Frontal cortex (tissue), 4 donors: ENCODE measurements at places on chromosomes 7 and 10.

- DNase-seq = peak; percentile 55
Observed at GRCh38 chr7:5704534-5704922, 76.9 kb downstream of the RNF216 start.

GRCh38 chr10:131145756-131146155 lies 165.8 kb downstream of the TCERG1L start:
- DNase-seq = no peak

DNA sequence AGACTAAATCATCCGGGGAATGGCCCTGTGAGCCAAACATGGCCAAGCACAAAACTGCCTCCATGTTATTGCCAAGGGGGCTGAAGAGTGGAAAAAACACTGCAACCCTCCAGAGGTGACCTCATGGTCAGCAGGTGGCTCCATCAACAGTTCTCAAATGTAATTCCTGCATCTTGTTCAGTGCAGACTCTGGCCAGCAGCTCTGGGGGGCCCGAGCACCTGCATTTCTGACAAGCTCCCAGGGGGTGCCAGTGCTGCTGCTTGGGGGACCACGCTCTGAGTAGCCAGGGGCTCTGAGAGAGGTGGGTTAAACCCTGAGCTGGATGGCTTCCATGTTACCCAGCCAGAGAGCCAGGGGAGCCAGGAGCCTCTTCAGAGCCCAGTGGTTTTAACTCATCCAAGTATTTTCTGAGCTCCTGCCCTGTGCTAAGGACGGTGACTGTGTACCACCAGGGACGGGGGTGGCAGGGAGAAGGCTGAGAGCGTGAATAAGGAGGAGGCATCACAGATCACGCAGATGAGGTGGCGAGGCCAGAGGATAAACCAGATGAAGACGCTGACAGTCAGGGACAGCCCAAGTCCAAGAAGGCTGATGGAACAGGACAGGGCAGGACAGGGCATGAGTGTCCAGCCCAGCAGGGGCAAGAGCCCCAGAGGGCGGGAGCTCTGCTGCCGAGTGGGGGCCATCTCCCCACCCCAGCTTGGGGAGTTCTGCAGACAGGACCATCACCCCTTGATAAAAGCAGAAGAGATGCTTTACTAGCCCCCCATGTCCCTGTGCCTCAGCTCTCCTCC lies 52.9 kb downstream of the CLEC2L start:
- no peak for DNase-seq

GRCh38 chr7:153103202-153103601 lies 343.6 kb downstream of the ACTR3B start:
- no peak for DNase-seq

DNA sequence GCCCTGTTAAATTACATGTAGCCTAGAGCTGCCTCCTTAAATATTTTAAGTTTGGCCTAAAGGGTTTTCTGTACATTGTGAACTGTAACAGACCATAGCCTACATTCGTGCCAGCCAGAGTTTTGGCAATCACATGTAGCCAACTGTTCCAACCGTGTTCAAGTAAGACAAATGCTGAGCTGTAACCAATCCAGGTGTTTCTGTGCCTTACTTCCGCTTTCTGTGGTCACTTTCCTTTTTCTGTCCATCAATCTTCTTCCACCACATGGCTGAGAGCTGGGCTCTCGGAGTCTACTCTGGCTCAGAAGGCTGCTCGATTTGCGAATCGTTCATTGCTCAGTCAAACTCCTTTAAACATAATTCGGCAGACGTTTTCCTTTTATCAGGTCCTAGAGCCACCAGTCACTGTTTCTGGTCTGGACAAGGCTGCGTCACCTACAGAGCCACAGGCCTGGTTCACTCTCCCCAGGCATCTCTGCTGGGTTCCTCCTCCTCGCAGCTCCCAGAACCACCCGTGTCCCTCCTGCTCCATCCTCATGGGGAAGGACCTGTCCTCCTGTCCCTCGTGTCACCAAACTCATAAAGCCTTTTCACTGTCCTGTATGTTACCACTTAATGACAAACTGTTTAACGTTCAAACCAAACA lies 158.0 kb upstream of the RHEB start:
- no peak for DNase-seq

DNA sequence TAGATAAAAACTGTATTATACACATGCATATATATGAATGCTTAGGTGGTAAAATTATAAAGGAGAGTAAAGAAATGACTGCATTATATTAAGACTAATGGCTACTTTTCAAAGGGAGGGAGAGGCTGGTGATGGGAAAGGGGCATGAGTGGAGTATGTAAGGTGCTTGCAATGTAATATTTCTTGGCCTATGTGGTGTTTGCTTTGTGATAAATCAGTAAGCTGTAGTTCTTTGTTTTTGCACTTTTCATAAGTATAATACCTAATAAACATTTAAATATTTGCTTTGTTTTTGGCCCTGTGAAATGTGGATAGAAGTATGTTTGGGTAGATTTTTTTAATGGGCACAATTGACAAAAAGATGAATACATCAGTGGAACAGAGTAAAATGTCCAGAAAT lies 25.9 kb downstream of the AGBL3 start:
- no peak for DNase-seq

- DNase-seq = no peak
Observed at GRCh38 chr7:69833964-69834363, 235.7 kb downstream of the AUTS2 start.

DNA sequence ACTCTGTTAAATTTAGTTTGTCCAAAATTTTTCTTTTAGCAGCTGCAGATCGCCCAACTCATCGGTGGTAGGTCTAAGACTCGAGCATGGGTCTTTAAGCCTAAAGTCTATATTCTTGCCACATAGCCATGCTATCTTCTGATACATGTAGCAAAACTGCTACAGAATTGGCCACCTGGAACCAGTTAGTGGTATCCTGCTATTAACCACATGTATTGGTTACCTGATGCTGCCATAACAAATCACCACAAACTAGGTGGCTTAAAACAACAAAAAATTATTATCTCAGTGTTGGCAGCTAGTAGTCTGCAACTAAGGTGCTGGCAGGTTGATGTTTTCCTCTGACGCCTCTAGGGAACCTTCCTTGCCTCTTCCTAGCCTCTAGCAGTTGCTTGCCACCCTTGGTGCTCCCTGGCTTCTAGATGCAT lies 96.7 kb upstream of the PIK3CG start:
- no peak for DNase-seq

DNA sequence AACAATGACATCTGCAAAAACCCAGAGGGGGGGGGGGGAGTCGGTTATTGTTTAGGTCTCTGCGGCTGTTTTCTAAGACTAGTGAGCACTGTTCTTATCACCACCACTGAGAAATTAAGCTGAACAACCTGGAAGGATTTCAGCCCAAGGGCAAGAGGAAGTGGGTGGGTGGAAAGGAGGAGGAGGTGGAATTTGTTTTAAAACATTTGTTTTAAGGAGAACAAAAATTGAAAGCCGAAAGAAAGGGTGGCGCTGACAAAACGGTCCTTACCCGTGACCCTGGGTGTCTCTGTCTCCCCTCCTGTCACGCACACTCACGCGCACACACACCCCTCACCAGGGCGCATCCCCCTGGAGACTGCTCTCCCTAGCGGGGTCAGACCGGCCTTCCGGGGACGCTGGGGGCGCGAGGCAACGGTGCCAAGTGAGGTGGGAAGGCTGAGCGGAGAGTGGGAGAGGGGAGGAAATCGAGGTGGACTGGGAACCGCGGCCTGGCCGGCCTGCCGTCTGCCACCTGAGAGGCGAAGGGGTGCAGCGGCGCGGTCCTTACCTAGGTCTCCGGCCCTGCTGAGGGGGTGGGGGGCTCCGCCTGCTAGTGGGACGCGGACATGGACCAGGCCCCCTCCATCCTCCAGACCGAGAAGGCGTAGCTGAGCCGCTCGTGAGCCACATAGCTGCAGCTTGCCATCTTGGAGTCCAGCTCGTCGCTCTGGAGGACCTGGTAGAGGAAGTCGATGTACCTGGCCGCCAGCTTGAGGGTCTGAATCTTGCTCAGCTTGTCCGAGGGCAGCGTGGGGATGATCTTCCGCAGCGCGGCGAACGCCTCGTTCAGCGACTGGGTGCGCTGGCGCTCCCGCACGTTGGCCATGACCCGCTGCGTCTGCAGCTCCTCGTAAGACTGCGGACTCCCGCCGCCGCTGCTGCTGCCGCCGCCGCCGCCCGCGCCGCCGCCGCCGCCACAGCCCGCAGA lies 1.0 kb downstream of the TWIST1 start:
- DNase-seq = peak; percentile 46

- no peak for DNase-seq
Observed at GRCh38 chr10:132593389-132593788, 55.8 kb downstream of the INPP5A start.

GRCh38 chr7:129828989-129829736 lies 123.6 kb downstream of the UBE2H start:
- DNase-seq = no peak

DNA sequence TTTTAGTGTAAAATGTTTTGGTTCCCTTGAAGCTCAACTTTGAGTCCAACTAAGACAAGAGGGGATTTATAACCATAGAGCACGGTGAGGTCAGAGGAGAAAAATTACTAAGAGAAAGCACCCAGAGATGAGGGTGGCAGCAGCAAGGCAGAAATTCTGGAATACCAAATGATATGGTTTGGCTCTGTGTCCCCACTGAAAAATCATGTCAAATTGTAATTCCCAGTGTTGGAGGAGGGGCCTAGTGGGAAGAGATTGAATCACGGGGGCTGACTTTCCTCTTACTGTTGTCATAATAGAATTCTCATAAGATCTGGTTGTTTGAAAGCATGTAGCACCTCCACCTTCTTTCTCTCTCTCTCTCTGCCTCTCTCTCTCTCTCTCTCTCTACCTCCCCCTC lies 19.4 kb upstream of the AKR1C1 start:
- no peak for DNase-seq

DNA sequence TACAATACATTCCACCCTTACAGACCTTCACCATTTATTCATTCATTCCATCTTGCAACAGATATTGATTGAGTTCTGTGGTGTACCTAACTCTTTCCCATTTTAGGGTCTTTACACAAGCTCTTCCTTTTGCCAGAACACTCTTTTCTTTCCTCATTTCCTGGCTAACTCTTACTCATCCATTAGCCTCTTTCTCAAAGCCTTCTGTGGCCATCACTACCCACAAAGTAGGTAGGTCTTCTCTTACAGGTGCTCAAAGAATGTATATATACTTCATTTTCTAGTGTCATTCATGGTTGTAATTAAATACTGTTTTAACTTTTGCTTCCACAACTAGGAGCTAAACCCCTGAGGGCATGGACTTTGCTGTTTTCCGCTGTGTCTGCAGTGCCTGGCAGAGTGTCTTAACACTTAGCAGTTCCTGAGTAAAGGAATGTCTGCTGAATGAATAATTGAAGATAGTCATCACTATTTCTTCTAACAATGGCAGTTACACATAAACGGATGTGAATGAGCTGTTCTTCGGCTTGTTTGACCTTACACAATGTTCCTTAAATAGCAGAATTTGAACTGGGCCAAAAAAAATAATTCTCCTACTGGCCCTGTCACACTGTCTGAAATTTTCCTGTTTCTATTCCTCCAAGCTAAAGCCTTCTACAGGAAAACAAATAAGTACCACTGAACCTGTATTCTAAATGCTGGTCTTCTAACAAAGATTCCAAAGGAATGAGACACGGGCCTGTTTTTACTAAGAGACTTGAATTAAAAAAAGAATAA lies 15.1 kb downstream of the BCAP29 start:
- no peak for DNase-seq

GRCh38 chr7:130904031-130904757 lies 170.2 kb upstream of the KLF14 start:
- DNase-seq = no peak

DNA sequence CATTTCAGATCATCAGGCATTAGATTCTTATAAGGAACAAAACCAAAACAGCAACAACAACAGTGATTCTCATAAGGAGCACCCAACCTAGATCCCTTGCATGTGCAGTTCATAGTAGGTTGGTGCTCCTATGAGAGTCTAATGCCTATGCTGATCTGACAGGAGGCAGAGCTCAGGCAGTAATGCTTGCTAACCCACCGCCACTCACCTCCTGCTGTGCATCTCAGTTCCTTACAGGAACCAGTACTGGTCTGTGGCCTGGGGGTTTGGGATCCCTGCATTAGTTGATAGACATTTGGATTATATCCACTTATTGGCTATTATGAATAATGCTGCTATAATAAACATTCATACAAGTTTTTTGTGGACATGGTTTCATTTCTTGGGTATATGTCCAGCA lies 14.0 kb downstream of the MKLN1 start:
- DNase-seq = no peak

- peak; percentile 6 for DNase-seq
Observed at GRCh38 chr7:149879766-149880637, 6.2 kb downstream of the ATP6V0E2 start.

DNA sequence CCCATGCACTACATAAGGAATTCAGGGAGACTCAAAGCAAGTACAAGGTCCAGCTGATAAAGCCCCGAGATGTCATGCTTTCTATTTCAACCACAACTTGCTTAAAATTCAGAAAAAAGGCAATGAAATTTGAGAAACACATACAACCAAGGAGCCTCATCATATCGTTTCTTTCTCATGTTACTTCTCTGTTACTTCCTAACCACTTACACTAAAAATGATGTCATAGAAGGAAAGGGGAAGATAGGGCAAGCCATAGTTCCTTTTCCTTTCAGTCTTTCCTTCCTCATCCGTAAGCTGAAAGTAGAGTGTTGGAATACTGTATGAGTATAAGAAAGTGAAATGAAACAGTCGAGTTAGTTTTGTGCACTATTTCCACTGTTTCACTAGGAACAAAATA lies 27.9 kb upstream of the CDK14 start:
- DNase-seq = no peak

DNA sequence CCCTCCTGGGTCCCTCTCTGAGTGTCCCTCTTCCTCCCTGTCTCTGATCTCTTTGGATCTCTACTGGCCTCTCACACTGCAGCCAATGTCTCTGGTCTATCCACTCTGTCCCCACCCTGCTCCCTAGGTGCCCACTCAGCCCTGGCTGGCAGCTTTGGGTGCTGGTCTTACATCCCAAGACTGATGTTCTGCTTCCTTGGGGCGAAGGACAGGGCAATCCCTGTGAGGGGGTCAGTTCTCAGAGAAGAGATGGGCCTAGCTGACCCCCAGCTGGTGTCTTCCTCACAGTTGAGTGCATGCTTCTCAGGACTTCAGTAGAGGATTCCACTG lies 51.7 kb upstream of the CAMK2B start:
- no peak for DNase-seq

- no peak for DNase-seq
Observed at GRCh38 chr7:120825576-120825975, 32.4 kb downstream of the TSPAN12 start.

DNA sequence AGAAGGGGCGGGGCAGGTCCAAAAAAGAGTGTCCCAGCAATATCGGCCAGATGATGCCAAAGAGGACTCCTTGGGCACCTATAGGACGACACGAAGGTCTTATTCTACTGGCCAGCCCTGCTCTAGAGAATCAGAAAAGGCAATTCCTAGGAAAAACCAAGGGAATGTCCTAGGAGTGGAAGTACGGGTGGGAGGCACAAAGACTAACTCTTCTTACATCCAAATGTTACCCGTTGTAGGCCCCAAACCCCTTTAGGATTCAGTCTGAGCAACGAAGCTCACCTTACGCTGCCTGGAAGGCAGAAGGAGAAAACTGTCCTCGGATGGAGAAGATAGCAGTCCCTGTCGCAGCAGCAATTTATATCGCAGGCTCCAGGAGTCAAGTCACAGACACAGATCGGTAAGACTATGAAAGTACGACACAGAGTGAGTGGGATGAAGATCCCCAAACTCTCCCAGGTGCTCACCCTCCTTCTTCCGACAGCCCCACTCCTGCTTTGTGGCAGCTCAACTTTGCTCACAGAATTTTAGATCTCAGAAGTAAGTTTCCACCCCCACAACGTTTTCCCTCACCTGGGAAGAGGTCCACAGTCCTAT lies 558 bp downstream of the TCTN3 start:
- no peak for DNase-seq

GRCh38 chr10:110486680-110487410 lies 10.9 kb upstream of the DUSP5 start:
- DNase-seq = no peak
